ENCODE measurements at places on chromosomes 2 and 18. TPM values are rescaled to one million over a fixed set of nuclear protein-coding genes. Genes with fewer than 3 reads are reported as not detected.

SNTG2 gene
- 1.6 TPM for total RNA-seq

GALR1 gene
- not detected for total RNA-seq

ANKRD30BL gene
- not detected for total RNA-seq

CDH7 gene
- not detected for total RNA-seq

SPDYA gene
- 1.6 TPM for total RNA-seq

EMILIN1 gene
- total RNA-seq: 0.75 TPM

GALNT13 gene
- total RNA-seq: not detected

HOXD4 gene
- not detected for total RNA-seq

CCDC195 gene
- total RNA-seq: not detected

FIGN gene
- total RNA-seq: not detected

DIPK1C gene
- total RNA-seq: not detected

ANKRD53 gene
- total RNA-seq: not detected

ZNF513 gene
- total RNA-seq: 12.7 TPM

ZAP70 gene
- total RNA-seq: 286 TPM

LMAN2L gene
- total RNA-seq: 7.3 TPM

NLRC4 gene
- total RNA-seq: 0.07 TPM

- DNase-seq: no peak
These were observed 11.2 kb upstream of the DAW1 start for GRCh38 chr2:227860221-227860641.

- no peak for DNase-seq
These were observed 133.6 kb downstream of the FOXI3 start for GRCh38 chr2:88318956-88319330.

GRCh38 chr2:179825494-179825893 lies 35.9 kb downstream of the ZNF385B start:
- DNase-seq: no peak

- DNase-seq: no peak
These were observed 330.2 kb upstream of the CHAC2 start for GRCh38 chr2:53437371-53437770.

- no peak for DNase-seq
These were observed 38.1 kb downstream of the CHN1 start for GRCh38 chr2:174967086-174967485.

DNA sequence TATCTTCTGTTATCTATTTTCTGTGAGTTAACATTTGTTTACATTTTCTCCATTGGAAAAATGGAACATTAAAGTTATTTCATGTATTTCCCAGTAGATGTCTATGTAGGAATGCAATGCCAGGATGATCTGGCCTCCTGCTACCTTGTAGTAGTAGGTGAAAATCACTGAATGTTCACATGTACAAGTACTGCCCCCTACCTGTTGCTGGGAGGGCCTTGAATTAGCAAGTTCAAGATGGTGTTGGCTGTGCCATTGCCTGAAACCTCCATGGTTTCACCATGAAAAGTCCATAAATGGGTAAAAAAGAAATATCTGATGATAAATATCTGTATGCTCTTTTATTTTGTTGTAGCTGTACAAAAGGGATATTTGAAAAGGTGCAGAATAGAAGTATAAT lies 30.7 kb downstream of the XRCC5 start:
- peak; percentile 56 for DNase-seq

GRCh38 chr18:13039806-13040205 lies 48.6 kb downstream of the CEP192 start:
- no peak for DNase-seq

DNA sequence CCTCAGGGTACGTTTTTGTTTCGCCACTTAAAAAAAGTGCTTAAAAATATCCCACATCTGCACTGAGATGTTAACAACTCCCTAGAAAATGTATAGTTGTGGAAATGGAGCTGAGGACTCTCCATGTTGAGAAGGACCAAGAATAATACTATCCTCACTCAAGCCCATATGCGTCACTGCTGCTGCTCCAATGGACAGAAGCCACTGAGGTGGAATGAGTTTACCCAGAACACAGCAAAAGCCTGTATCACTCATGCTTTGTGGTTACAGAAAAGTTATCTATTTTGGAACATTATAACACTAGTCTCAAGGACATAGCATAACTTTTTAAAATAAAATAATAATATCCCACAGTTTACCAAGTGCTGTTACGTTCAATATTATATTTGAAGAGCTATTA lies 31.9 kb downstream of the DSC3 start:
- DNase-seq: no peak

GRCh38 chr2:72846171-72847095 lies 20.6 kb upstream of the EXOC6B start:
- DNase-seq: no peak

GRCh38 chr2:148896136-148896535 lies 21.1 kb downstream of the KIF5C start:
- no peak for DNase-seq

- no peak for DNase-seq
These were observed 90.1 kb downstream of the NFATC1 start for GRCh38 chr18:79485788-79486355.

GRCh38 chr2:6896930-6897759 lies 19.6 kb downstream of the RSAD2 start:
- DNase-seq: no peak

GRCh38 chr2:56288838-56289580 lies 105.2 kb downstream of the CCDC85A start:
- DNase-seq: no peak

GRCh38 chr18:8889489-8889888 lies 184.1 kb downstream of the MTCL1 start:
- DNase-seq: no peak

- no peak for DNase-seq
These were observed 635.0 kb downstream of the TSN start for GRCh38 chr2:122390406-122390805.

DNA sequence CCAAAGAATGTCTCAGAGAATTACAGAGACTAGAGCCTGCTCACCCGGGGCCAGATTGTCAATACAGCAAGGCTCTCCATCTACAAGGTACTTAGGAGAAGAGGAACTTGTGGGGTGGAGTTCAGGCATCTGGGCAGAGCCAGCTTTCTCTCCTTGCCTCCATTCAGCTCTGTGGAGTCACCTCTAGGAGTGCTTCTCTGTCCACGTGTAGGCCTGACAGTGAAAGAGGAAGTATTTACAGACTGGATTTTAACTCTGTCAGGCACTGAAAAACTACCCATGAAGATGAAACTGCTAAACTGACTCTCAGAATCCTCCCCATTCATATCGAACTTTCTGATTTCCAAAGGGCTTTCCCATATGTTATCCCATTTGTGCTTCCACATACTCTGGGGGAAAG lies 315.6 kb downstream of the SETBP1 start:
- DNase-seq: no peak

DNA sequence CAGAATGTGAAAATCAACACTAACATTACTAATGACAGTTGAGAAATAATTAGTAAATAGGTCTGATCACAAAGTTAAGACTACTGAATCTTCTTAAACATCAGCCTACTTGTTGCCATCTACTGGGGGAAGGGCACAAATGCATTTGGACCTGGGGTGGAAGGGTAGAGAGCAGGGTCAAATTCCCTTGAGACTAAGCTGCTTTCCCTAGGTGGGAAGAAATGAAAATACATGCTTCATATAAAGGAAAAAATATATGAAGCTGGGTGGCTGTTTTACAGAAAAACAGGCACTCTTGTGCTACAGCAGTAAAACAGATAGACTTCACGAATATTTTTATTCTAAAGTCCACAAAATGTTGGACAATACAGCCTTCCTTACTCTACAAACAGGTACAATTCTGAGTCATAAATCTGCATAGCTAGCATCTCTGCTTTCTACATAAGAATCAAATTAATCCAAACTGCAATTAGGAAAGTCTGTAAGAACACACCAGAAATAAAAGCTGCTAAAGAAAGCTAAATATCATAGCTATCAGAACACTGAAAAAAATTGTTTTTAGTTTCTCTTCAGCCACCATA lies 10.9 kb downstream of the TRIP12 start:
- DNase-seq: peak; percentile 49

- DNase-seq: no peak
These were observed 636.3 kb upstream of the ZEB2 start for GRCh38 chr2:145156199-145156598.

- DNase-seq: no peak
These were observed 53.7 kb downstream of the ZBTB7C start for GRCh38 chr18:48355276-48356115.

DNA sequence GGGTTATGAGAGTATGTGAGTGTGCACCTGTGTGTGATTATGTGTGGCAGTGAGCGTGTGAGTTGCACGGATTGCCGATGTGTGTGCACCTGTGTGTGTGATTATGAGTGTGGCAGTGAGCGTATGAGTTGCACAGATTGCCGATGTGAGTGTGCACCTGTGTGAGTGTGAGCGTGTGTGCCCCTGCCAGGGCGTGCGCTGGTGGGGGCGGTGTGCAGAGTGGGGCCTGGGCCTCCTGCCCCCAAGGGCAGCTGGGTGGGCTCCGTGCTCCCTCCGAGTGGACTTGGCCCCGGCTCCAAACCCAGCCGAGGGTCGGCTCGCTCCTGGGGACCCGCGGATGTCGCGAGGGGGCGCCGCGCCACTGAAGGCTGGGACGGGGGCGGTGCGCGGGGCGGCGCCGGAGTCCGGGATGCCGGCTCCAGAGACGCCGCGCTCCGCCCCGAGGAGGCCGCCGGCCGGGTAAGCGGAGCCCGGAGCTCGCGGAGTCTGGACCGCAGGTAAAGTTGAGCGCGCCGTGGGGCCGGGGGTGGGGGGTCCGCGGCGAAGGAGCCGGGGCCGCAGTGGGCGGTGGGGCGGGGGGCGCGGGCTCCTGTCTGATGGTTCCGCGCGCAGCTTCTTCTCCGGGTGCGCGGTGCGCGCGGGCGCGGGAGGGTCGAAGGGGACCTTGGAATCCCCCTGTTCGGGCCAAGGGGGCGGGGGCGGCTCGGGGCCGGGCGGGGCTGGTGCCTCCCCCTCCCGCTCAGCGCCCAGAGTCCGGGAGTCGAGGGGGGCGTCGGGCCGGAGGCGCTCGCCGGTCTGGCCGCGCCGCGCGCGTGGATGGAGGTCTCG lies at the start of gene KCNG2:
TSS of gene KCNG2 (plus strand) at position 421 of the 828 bp plus-strand sequence. CDS start 65,730 bp downstream, outside the sequence.
- DNase-seq: no peak

- no peak for DNase-seq
These were observed 453.0 kb upstream of the CDH20 start for GRCh38 chr18:60880184-60880583.

DNA sequence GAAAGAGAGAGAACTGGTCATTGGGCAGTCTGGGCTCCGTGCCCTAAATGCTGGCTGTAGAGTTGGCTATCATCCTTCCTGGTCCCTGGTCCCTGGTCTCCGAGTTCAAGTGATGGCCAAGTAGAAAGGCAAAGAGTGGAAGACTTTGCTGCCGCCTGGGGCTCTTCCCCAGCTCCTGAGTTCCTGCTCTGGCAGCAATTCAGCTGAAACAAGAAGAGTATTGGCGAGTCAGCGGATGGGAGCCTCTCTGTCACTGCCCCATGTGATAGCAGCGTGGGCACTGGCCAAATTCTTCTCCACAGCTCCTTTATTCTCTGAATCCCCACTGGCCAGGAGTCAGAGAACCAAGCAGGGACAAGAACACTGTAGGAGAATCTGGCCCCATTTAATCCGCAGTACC lies 351.0 kb upstream of the POU3F3 start:
- DNase-seq: no peak
